ENCODE measurements at places on chromosomes 1 and 21.

DNA sequence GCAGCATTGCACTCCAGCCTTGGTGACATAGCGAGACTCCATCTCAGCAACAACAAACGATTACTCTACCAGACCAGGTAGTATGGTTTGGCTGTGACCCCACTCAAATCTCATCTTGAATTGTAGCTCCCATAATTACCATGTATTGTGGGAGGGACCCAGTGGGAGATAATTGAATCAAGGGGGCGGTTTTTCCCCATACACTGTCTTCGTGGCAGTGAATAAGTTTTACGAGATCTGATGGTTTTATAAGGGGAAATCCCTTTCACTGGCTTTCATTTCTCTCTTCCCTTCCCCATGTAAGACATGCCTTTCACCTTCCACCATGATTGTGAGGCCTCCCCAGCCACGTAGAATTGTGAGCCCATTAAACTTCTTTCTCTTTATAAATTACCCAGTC lies 66.0 kb downstream of the BACE2 start:
- no peak for DNase-seq

DNA sequence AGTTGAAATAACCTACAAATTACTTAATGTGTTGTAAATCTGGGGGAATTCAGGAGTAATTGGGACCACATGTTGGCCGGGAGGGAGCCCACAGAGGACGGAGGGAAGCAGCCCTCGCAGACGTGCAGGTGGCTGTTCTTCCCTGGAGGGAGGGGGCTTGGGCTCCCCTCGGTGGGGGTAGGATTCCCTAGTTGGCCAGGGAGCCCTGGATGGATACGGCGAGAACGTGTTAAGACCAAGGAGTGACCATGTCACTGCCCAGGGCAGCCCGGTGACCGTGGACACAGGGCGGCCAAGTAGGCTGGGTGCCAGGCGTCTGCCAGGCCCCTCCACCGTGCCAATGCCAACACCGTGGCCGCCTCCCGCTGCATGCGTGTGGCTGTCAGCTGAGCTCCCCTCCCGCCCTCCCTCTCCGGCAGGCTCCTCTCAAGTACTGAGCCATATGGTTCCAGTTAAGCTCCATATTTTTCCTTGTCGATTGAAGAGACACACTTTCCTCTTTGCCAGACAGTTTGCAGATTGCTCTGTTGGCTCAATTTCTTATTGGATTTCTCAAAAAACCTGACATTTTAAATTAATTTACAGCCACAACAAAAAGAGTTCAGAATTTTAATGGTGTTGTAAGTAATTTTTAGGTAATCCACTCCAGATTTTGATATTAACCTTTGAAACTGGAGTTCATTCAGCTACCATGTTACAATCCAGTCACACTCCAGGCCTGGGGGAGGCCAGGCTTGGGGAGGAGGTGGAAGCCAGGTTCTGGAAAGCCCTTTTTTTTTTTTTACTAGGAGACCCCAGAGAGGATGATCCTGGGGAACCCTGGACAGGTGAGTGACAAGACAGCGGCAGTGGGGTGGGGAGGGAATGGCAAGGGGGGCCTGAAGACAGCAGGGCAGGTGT lies 71.2 kb downstream of the CASZ1 start:
- peak; percentile 79 for DNase-seq

DNA sequence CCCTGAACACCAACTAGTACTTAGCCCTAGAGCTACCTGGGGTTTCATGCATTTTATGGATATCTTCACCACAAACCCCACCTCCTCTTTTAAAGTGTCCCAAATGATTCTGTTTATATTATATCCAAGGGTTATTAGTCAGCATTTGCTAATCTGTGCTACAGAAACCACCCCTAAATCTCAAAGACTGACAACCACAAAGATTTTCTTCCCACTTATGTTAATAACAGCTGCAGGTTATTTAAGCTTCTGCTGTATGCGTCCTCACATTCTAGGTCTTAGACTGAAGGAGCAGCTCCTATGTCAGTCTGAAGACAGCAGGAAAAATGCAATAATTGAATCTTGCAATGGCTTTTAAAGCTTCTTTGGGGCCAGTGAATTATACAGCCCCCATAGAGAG lies 11.2 kb upstream of the PHC2 start:
- no peak for DNase-seq

- DNase-seq: no peak
Observed at GRCh38 chr1:78599294-78599693, 21.0 kb upstream of the IFI44L start.

DNA sequence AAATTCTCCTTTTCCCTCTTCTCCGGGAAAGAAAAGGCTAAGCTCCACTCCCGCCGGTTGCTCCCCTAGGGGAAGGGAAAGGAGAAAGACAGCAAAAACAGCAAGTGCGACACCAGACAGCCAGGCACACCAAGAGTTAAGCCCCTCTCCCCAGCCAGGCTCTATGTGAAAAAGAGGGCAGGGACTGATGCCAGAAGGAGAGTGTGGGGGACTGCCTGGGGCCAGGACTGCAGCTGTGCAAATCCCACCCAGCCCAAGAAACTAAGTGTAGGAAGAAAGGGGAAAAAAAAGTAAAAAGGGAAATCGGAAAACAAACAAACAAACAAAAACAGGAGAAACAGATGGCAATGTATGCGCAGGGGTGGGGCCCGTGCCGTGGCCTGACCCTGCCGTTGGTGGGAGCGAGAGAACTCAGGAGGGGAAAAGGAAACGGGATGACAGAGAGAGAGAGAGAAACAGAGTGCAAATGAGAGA lies 27.7 kb upstream of the FMO1 start:
- peak; percentile 3 for DNase-seq

GRCh38 chr21:21624674-21625073 lies 626.5 kb downstream of the NCAM2 start:
- peak; percentile 45 for DNase-seq

GRCh38 chr1:91098299-91098906 lies 76.6 kb upstream of the ZNF644 start:
- no peak for DNase-seq

DNA sequence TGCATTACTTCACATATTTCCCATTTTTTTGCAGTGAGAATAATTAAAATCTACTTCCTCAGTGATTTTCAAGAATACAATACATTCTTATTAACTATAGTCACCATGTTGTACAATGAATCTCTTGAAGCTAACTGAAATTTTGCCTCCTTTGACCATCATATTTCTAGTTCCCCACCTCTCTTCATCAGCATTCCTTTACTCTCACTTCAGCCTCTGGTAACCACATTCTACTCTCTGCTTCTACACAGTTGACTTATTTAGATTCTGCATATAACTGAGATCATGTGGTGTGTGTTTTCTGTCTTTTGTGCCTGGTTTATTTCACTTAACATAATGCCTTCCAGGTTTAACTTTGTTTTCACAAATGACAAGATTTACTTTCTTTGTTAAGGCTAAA lies 304.4 kb upstream of the LYPLAL1 start:
- DNase-seq: no peak

DNA sequence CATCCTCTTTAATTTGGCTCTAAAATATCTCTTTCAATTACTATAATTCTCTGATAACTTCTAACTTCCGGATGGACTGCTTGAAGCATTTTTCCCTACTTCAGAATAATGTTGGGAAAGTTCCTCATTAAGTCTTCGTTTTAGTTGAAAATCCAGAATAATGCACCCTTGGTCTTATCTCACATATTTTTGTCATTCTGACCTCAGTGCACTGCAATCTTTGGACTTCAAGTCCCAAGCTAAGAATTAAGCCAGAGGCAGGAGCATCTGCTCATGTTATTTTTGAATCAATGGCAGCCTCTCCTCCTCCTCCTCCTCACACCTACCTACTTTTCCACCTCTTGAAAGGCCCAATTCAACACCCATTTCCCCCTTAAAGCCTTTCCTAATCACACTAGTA lies 169.8 kb downstream of the CYYR1 start:
- no peak for DNase-seq

- DNase-seq: no peak
Observed at GRCh38 chr1:219664310-219665029, 51.6 kb upstream of the ZC3H11B start.

DNA sequence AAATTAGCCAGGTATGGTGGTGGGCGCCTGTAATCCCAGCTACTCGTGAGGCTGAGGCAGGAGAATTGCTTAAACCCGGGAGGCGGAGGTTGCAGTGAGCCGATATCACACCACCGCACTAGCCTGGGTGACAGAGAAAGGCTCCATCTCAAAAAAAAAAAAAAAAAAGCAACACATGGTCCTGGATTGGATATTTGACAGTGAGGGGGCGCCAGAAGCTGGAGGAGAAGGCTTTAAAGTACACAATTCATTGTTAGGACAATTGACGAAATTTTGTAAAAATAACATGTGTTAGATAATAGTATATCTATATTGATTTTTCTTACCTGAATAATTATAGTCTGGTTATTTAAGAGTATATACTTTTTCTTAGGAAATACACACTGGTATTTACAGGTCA lies 50.2 kb upstream of the USP25 start:
- DNase-seq: no peak

DNA sequence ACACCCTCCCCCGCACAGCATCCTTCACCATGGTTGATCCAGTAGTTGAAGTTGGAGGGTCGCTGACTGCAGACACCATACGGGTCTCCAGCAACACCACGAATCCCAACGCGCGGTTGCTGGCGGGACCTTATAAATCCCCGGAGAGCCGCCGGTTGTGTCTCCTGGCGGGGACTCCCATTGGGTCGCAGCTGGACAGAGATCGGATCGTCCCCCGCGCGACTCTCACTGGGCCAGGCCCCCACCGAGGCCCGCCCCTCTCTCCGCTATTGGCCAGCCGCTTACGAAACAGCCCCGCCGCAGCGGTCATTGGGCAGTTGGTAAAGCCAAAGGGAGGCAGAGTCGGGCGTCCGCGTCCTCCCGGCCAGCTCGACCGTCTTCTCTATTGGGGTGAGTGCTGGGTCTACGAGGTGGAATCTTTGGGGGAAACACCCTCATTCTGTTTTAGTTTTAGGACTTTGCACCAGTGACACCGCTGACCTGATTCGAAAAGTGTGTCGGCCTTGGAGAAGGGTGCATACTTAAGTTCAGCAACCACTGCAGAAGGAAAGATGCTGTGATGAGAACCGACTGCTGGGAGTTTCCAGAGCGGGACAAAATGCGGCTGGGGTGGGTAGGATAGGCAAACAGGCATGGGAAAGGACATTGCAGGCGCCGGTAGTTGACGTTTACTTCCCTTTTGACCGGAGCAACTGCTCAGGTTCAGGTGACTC lies 27.4 kb downstream of the RABIF start:
- peak; percentile 95 for DNase-seq

DNA sequence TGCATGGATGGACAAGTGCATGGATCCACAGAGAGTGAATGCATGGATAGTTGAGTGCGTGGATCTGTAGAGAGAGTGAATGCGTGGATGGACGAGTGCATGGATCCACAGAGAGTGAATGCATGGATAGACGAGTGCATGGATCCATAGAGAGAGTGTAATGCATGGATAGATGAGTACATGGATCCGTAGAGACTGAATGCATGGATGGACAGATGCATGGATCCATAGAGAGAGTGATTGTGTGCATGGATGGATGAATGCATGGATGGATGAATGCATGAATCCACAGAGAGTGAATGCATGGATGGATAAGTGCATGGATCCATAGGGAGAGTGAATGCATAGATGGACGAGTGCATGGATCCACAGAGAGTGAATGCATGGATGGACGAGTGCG lies 153.8 kb downstream of the PCBP3 start:
- no peak for DNase-seq

GRCh38 chr1:11485191-11485590 lies 6.2 kb downstream of the DISP3 start:
- DNase-seq: no peak

GRCh38 chr1:170587253-170587593 lies 55.3 kb downstream of the GORAB start:
- DNase-seq: peak; percentile 65

DNA sequence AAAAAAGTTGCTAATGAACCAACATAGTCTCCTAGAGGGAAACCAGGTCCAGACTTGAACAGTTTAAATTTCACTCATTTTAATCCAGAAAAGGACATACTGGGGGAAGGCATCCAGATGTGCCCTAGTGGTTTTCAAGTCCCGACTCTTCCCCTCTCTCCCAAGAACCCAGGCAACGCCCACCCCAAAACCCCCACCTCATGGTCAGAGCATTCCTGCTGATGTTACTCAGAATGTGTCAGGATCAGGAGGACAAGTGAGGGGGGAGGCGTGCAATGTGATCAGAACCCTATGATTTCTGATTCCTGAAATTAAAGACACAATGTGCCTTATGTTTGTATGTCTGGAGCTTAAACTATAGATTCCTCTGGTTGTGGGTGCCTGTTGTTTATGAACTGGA lies 1.6 kb upstream of the CTSK start:
- DNase-seq: peak; percentile 82

- no peak for DNase-seq
Observed at GRCh38 chr1:111217183-111217910, 10.2 kb upstream of the CHI3L2 start.

DNA sequence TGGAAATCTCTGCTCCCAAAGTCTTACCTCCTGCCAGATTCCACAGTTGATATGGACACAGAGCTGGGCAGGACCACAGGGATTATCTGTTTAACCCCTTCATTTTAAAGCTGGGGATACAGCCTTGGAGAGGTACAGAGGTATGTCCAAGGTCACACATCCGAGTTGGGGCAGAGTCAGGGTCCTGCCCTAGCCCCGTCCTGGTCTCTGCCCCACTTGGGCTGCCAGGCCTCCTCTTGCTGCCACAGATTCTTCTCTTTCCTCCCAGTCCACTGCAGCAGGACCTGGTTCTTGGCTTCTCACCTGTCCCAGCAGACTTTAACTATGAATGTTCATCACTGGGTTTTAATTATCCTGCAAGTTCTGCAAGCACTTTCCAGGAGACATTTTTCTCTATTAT lies 258.3 kb downstream of the MATN1 start:
- no peak for DNase-seq

DNA sequence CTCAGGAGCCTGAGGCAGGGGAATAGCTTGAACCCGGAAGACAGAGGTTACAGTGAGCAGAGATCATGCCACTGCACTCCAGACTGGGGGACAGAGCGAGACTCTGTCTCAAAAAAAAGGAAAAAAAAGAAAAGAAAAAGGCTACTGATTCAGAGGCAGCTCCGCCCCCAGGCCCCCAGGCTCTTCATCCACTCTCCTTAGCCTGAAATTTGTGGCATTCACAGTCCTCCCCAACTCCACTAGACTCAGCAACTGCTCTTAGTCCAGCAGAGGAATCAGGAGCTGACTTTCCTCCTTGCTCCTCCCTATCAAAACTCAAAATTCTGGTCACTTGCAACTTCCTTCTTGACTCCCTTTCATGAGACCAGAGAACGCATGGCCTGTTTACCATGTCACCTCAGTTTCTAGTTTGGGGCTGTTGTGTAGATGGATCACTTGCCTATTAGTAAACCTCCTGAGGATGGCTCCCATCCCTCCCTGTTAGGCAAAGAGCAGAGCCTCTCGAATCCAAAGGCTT lies 27.1 kb downstream of the PCAT6 start:
- DNase-seq: no peak

DNA sequence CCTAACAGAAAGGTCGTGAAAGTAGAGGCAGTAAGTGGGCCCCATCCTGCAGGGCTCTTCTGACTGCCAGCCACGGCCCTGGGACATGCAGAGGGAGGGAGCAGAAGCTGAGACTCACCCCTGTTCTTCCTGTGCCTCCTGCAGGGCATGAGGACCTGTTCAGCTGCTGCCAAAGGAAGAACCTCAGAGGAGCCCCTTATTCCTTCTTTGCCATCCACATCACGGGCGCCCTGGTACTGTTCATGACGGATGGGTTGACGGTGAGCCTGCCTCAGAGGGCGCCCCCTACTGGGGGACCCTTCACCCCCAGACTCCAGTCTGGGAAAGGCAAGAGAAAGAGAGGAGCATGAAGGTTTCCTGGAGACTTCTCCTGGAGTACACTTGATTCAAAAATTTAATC lies 47.1 kb downstream of the ELK4 start:
- no peak for DNase-seq

Measured in GM23248 (cell line).